Myocyte (in vitro differentiated cells): ENCODE measurements at places on chromosomes 7 and 10.

GRCh38 chr7:51303142-51303525 lies 13.5 kb downstream of the COBL start:
- DNase-seq: no peak

DNA sequence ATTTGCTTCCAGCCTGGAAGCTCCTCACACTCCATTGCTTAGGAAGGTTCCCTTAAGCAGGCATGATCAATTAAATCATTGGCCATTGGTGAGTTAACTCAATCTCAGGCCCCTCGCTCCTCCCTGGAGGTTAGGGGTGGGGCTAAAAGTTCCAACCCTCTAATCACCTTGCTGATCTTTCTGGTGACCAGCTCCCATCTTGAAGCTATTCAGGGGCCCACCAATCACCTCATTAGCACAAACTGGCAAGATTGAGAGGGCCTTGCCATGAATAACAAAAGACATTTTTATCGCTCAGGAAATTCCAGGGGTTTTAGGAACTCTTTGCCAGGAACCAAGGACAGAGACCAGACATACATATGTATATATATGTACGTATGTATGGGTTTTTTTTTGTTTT lies 58.4 kb downstream of the AGK start:
- DNase-seq: no peak

- no peak for DNase-seq
These were observed 6.7 kb downstream of the KIAA1217 start for GRCh38 chr10:24215603-24216002.

DNA sequence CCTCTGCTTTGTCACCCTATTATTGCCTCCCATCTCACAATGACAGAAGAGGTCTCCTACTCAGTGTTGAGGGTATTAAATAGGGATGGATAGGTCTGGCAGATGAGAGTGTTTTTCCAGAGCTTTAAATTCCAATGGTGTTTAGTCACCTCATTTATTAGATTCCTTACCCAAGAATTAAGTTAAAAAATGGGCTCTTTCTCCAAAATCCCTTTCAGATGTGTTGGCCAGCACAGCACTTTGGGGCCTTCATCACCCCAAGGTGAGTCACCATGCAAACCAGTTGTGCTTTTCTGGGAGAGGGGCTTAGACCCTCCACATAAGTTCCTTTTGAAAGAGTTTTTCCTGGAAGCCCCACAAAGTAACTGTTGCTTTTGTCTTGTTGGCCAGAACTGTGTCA lies 78.4 kb downstream of the CYP26A1 start:
- peak; percentile 32 for DNase-seq

- peak; percentile 90 for DNase-seq
These were observed 16.2 kb downstream of the LDB3 start for GRCh38 chr10:86684331-86685097.

- DNase-seq: no peak
These were observed 8.3 kb upstream of the BCL7B start for GRCh38 chr7:73565675-73566340.

- DNase-seq: no peak
These were observed 125.7 kb upstream of the FAM3C start for GRCh38 chr7:121521711-121522400.

DNA sequence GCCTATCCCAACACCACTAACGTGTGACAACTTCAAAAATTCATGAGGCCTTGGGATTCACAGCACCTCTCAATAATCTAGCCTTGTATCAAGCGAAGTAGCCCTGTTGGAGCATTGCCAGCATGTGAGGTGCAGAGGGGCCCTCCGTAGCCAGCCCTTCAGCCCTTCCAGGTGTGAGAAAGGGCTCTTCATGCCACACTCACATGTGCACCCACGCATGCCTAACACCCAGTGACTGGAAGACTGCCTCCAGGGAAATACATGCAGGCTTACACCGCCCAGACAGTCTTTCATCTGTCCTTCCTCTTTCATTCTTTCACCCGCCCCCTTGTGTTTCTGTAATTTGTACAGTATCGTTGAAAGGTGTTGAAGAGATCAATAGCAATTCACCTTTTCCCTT lies 26.1 kb downstream of the LRRC4 start:
- no peak for DNase-seq

DNA sequence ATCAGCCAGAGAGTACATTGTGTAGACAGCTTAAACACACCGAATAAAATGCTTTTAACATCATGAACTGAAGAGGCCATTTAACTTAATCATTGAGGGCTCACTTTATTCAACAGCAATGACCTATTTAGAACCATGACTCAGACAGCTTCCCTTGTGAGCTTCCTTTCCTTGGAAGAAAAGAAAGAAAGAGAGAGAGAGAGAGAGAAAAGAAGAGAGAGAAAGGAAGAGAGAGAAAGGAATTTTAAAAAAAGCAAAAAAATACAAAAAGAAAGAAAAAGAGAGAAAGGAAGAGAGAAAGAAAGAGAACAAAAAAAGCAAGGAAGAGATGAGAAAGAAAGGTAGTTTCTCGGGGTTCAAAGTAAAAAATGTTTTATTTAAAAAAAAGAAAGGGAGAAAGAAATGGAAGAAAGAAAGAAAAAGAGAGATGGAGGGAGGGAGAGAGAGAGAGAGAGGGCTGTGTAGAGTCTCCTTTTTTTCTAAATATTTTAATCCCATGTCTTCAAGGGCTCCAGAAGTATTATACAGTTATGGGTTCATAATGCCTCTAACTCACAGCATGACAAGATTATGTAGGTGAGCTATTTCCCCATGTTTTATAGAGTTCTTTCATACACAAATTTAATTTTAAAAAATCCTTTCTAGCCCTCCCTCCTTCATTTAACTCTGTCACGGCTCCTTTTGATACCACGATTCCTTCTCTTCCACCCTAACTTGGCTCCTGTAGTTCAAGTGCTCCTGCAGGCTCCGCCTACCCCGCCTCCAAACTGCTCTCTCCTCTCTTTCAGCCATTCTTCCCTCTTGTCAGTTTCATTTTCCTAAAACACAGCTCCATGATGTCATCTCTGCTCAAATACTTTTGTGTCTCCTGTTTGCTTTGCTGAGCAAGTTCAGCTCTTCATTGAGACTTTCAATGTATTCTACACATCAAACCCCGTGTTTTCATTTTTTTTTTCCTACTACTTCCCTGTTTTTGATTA lies 85.5 kb downstream of the PRTFDC1 start:
- DNase-seq: peak; percentile 73

GRCh38 chr10:59314268-59314667 lies 48.1 kb downstream of the FAM13C start:
- no peak for DNase-seq

- DNase-seq: peak; percentile 86
These were observed 148.6 kb upstream of the FAM3C start for GRCh38 chr7:121544726-121545125.

DNA sequence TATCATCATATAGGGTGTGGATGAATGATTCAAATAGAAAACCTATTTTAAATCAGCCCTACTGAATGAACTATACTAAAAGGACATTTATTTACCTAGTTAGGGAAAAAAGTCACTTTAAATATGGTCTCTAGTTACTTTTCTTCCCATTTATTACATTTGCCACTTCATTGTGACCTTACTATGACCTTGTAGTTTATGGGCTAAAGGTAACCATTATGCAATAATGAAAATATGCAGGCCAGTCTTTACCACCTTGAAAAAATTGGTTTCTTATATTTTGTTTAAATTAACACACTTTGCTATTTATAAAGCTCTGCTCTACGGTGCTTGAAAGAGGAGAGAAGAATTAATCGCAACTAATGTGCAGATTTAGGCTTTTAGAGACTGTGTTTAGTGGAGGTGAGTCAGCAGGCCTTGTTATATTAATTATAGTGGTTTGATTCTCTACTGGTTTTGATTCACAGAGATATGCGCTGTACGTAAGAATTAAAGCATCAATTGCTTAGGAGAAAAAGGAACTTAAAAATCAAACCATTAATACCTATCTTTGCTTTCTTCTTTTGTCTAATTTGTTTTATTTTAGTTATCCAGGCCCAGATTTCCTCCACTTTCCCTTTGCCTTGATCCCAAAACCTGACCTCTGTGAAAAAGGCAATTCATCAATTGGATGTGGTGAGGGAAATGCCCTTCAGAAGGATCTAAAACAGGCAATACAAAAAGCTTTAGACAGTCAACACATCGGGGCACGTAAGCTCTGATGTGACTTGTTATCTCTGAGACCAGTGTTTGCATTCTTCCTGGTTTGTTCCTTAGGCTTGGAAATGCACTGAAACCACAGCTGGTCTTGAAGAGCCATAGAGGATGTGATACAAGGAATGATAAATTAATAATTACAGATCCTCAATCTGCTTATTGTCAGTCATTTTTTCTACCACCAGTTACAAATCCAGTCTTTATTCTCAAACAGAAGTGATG lies 141.2 kb upstream of the HDAC9 start:
- no peak for DNase-seq

DNA sequence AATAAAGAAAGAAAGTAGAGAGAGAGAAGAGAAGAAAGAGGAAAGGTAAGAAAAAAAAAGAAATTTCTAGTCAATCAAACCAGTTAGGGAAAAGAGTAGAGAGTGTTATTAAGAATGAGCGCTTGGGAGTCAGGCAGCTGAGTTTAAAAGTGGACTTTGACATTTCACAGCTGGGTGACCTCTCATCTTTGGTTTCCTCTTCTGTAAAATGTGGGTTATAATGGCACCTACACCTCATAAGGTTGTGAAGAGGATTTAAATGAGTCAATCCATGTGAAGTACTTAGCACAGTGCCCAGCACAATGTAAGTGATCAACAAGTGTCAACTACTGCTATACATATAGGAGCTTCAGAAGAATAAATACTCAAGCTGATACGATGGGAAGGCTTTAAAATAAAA lies 12.2 kb downstream of the HOXA1 start:
- no peak for DNase-seq

- DNase-seq: no peak
These were observed at the start of gene MYH16 for GRCh38 chr7:99272476-99273045. MYH16 (plus strand) TSS chr7:99272839.

DNA sequence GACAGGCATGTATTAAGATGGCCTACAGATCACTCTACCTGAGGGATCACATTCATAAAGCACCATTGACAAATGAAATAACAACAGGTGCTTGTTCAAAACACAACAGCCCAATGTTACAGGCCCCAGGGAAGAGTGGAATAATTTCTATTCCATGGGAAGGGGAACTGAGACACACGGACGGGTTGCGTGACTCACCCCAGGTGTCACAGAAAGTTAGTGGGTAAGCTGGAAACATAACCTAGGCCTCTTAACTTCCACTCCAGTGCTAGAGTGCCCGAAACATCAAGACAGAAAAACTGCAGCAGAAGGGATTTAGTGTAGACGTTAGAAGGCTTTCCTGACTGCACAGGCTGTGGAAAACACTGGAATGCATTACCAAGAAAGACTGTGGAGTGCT lies 48.3 kb downstream of the SLC37A3 start:
- no peak for DNase-seq

- DNase-seq: peak; percentile 61
These were observed 208.8 kb downstream of the HIBADH start for GRCh38 chr7:27453702-27454405.

GRCh38 chr7:13126347-13126746 lies 438.9 kb downstream of the ARL4A start:
- no peak for DNase-seq

DNA sequence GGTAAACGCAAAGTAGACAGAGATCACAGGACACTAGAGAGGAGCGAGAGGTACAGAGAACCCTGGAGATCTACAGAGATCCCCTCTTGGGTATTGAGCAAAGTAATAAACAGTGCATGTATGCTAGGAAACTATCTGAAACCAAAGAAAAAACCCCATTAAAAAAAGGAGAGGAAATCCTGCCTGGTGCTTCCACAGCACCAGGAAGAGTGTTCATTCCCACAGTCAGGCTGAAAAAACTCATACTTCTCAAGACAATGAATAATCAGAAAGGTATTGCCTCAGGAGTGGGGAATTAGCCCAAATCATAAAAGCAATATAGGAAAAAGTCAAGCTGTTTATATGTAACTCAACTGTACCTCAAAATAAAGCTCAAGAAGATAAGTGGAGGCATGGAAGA lies 59.1 kb downstream of the ANKRD26 start:
- no peak for DNase-seq

- no peak for DNase-seq
These were observed 94.4 kb downstream of the MAPK8 start for GRCh38 chr10:48400850-48401220.

- no peak for DNase-seq
These were observed 195.6 kb downstream of the CYP26A1 start for GRCh38 chr10:93269281-93269680.

DNA sequence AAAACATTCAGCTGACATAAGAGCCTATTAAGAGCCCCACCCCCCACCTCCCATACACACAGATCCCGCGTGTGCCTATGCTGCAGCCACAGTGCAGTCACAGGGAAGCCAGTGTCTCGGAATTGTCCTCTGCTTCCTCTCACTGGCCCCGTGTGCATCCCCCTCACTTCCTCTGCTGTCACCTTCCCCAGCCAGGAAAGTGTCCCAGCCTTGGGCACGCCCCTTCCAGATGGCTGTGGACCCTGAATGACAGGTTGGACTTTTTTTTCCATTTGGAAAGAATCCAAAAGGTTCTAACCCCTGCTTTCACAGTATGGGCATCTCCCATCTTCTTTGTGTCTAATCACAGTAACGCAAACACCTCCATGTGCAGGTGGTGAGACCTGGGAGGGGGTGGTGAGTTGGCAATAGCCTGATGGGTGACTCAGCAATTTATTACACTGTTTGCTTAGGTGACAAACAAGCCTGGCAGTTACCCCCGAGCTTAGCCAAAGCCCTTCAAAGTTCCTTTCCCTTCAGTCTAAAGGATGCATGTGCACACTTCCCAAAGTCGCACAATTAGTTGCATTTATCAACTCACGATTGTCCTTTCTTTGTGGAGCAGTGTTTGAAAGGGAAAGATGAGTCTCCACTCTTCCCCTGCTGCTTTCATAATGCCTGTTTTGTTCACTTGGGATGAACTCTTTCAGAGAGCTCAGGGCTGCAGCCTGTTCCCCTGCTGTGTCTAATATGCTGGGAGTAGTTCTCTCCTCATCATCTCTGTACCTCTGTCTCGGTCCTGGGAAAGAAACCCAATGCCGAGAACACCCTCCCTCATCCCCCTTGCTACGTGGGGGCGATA lies 67.5 kb upstream of the EFCAB10 start:
- DNase-seq: no peak

DNA sequence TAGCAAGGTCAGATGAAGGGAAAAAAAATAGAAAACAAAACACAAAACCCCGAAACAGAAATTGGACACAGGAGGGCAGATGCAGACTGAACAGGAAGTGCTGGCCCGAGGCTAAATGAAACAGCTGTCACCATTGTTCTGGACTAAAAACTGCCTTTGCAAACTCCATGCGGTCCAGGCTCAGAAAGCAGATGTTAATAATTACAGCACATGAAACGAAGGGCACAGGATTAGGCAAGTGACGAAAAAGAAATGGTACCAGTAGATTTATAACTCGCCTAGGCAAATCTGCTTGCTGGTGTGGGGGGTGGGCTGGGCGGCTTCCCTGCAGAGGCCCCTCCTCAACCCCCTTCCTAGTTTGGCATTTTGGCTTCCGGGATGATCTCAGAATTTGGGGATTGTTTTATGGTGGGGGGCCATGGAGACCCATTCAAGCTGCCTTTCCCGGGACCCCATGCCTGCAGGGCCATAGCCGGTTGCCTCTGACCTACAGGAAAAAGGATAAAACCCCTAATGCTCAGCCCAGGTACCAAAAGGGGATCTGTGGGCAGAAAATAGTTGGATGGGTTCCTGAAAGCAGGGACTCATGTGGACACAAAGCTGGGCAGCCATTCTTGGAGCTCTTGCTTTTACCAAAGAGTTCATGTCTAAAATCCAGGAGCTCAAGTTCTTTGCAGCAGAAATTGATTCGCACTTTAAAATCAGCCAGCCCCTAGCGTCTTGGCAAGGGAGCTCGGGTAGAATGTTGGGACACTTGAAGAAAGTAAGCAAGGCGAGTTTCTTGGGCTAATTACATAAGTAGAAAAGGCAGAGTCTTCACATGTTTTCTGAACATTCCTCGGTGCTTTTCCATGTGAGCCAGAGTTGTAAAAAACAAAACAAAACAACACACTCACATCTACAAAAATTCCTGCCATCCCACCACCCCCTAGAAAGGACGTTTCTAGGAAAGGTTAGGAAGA lies 39.0 kb upstream of the EMX2 start:
- peak; percentile 59 for DNase-seq
